ENCODE measurements at places on chromosomes 3 and 15.

- no peak for DNase-seq
Observed at GRCh38 chr3:150623945-150624344, 20.8 kb downstream of the SELENOT start.

- DNase-seq, result no peak
Observed at GRCh38 chr3:126108676-126109050, 24.7 kb upstream of the SLC41A3 start.

DNA sequence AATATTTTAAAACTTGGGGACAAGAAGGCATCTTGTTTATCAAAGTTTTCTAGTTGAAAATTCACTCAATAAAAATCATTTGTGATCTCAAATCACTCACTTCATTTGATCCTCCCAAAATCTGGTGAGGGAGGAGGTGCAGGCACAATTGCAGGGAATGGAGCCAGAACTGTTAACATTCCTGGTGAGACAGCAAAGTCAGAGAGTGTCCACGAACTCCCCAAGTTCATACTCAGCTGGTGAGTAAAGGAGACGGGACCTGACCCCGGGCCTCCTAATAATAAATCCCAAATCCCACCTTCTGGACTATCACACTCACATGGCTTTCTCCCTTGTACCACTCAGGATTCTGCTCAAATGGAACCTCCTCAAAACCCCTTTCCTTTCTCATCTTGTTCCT, 252.3 kb upstream of the LRTM1 start:
- DNase-seq, result no peak

DNA sequence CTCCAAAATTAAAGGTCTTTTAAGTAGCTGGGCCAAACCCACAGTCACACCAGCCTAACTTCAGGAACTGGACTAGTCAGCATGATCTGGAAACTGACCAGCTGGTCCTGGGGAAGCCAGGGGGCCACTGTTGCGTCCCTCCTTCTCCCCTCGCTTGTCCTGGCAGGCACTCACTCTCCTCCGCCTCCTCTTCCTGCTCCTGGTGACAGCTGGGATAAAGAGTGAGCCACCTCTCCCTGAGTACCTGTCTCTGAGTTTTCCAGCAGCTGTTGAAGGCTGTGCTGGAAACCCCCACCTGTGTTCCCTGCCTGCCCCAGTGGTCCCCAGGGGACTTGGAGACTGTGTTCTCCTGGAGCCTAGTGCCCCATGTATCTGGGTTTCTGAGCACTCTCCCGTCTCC, 56.0 kb downstream of the FGD5 start:
- DNase-seq, result no peak

- DNase-seq, result no peak
Observed at GRCh38 chr3:138442433-138442832, 8.0 kb downstream of the ESYT3 start.

DNA sequence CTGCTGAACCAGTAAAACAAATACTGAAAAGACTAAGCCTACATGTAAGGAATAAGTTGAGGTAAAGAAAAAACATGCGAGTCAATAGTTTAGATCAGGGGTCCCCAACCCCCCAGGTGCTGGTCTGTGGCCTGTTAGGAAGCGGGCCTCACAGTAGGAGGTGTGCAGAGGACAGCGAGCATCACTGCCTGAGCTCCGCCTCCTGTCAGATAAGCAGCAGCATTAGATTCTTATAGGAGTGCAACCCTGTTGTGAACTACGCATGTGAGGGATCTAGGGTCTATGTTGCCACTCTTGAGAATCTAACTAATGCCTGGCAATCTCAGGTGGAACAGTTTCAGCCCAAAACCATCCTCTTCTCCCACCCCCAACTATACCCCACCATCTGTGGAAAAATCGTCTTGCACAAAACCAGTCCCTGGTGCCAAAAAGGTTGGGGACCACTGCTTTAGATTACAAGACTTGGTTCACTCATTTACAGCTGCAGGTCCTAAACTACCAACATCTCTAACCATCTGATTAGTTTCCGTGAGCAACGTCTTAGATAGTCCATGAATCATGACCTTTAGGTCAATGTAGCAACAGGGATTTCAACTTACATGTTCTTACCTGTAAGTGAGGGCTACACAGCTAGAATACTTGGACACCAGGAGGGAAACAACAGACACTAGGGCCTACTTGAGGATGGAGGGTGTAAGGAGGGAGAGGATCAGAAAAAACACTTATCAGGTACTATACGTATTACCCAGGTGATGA, 66.7 kb downstream of the TRANK1 start:
- no peak for DNase-seq

GRCh38 chr3:69970827-69971226, 28.7 kb upstream of the SAMMSON start:
- no peak for DNase-seq

DNA sequence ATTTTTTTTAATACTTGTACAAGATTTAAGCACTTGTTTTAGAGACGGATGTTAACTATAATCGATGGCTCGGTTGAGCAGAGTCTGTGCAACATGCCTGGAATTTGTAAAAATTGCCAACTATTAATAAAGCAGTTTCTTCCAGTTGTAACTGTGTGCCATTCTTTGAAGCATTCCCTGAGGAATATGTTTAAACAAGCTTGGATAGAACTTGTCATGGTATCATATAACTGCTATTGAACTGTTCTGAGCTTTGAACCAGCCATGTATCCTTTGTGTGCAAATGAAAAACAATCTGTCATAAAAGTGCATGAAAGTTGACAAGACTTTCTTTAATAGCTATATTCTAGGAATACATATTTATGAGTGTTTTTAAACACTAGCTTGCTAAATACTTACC, 45.8 kb upstream of the UBE2E2 start:
- no peak for DNase-seq

GRCh38 chr3:155805204-155805801, 775 bp downstream of the C3orf33 start:
- DNase-seq, result no peak

DNA sequence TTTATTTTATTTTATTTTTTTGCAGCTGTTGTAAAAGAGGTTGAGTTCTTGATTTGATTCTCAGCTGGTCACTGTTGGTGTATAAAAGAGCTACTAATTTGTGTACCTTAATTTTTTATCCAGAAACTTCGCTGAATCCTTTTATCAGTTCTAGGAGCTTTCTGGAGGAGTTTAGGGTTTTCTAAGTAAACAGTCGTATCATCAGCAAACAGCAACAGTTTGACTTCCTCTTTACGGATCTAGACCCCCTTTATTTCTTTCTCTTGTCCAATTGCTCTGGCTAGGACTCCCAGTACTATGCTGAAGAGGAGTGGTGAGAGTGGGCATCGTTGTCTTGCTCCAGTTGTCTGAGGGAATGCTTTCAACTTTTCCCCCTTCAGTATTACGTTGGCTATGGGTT, 165.8 kb upstream of the KCNMB2 start:
- DNase-seq, result no peak

GRCh38 chr3:48047841-48048464, 31.7 kb upstream of the MAP4 start:
- DNase-seq, result no peak
